NCI-H345 (cell line): ENCODE measurements at places on chromosomes 2 and 18.
A peak's percentile ranks its signal among the peaks of the same experiment; 100 is the strongest.

DNA sequence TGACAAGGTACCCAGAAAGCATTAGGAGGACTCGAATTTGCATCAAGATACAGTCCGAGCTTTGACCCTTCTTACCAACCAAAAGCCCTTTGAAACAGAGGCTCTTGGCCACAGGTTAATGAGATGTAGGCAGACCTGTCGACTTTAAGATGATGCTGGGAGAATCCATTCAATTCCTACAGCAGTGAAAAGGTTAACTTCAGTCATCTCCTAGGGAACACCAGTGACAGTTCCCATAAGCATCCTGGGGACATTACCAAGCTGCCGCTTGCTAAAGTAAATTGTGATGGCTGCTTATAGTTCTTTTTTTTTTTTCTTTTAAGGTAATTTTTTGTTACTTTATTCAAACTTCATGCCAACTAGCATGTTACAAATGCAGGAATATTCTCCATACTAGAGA lies 379.3 kb downstream of the SOX11 start:
- peak; percentile 78 for DNase-seq

- DNase-seq: no peak
These were observed 668 bp downstream of the NFU1 start for GRCh38 chr2:69436596-69436937.

GRCh38 chr2:228657807-228658402 lies 476.4 kb upstream of the SPHKAP start:
- DNase-seq: peak; percentile 80

DNA sequence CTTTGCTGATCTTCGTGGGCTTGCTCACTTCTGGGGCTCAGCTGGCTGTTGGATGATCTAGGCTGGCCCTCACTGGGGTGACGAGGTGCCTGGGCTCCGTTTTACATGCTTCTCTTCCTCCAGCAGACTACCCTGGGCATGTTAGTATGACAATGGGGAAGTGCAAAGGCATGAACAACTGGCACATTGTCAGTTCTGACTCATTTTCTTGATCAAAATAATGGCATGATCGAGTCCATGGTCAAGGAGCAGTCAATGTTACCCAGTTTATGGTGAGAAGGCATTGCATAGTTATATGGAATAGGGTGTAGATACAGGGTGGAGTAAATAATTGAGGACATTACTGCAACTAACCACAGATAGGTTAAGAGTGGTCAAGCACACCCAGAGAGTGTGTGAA lies 10.0 kb upstream of the UPP2 start:
- no peak for DNase-seq

DNA sequence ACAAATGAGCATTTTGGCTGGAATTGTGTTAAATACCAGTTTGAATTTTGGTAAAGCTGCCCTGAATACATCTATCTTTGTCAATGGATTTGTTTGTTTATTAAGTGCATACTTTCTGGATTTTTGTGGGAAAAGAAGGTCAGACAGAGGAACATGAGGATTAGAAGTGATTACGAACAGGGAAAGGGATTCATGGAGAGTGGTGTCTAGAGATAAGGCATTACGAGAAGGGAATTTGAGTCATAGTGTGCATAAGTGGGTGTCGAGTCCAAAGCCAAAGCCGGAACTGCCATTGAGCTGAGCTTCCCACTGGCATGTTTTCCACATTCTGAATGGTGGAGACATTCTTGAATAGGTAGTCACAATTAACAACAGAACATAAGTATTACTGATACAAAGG lies 68.9 kb upstream of the EFEMP1 start:
- no peak for DNase-seq

DNA sequence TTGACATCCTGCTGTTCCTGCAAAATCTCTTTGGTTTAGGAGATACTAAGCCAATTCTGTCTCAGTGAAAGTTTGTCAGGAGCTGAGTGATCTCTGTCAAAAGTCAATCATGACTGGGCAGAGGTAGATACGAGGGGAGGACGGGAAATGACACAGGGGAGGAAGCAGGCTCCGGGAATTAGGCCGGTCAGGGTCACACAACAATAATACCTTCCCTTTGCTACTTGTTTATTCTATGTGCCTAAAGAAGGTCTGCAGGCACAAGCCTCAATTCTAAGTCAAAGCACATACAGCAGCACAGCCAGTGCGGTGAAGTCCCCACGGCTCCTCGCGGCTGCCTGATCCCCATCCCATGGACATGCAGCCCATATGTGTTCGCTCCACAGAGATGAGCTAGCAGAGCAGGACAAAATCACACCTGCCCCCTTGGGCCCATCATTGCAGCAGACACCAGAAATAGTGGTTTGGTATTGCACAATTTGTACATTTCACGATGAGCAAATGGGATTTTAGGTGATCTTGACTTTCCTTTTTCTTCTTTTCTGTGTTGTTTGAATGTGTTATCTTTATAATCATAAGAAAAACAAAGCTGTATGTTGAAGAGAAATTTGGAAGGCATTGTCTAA lies 141.4 kb downstream of the VAPA start:
- no peak for DNase-seq

GRCh38 chr2:105403241-105403782 lies 4.5 kb upstream of the FHL2 start:
- no peak for DNase-seq

DNA sequence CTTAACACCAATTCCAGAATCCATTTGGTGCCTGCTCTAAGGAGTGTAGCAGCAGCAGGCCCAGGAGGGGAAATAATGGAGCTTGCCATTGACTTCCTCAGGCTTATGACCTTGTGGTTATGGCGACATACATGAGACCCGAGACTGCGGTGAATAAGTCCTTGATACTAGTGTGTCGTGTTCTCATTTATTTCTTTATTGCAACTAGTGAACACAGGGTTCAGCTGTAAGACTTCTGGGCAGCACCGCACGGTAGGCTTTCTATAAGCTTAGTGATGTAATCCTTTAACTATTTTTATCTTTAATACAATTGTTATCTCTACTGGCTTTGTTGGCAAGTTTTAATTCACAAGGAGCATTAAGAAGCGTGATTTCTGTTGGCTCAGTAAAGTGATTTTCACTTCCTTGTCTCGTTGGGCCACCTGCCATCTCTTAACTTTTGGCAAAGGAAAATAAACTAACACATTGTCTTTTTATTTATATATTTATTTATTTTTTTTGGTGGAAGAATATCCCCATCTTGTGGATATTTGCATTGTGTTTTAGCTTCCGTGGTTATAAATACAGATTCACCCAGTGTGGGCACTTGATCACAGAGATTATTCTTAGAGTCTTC lies 139.8 kb downstream of the LTBP1 start:
- no peak for DNase-seq

GRCh38 chr2:138492160-138492559 lies 9.4 kb upstream of the SPOPL start:
- no peak for DNase-seq

- no peak for DNase-seq
These were observed 3.4 kb downstream of the GEN1 start for GRCh38 chr2:17757321-17757720.

GRCh38 chr18:21451851-21452250 lies 148.7 kb downstream of the ESCO1 start:
- no peak for DNase-seq

GRCh38 chr18:80177128-80177527 lies 68.1 kb downstream of the ADNP2 start:
- DNase-seq: no peak

DNA sequence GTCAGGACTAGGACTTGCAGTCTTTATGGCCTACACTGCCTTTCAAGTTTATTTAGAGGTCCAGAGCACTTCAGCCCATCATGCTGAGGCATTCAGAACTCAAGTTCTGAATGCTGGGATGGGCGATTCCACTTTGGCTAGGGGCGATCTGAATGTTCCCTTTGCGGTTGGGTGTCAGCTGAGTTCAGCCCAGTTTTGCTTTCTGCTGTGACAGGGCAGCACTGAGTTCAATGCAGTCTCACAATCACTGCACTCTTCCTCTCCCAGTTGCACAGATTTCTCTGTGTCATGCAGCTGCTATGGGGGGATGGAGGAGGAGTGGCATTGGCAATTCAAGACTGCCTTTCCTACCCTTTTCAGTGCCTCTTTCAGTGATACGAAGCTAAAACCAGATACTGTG lies 1232.0 kb upstream of the FAM98A start:
- DNase-seq: no peak

GRCh38 chr2:218720048-218721041 lies 9.7 kb downstream of the TTLL4 start:
- DNase-seq: no peak

GRCh38 chr2:8138923-8139667 lies 542.8 kb upstream of the ID2 start:
- DNase-seq: no peak

GRCh38 chr2:6297238-6297637 lies 568.5 kb downstream of the CMPK2 start:
- no peak for DNase-seq

DNA sequence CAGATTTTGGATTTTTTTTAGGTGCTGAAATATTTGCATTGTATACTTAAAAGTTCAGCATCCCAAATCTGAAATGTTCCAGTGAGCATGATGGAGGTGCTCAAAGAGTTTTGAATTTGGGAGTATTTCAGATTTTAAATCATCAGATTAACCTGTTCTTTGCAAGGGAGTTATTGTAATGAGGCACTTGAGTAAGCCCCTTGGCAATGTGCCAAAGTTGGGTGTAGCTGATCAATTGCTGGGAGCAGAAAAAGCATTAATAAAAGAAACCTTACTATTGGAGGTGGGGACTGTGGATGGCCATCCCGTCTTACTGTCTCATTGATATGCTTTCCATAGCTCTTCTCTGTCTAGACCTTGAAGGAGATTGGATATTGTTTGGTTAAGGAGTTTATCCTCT lies 28.3 kb downstream of the MALT1 start:
- peak; percentile 20 for DNase-seq

DNA sequence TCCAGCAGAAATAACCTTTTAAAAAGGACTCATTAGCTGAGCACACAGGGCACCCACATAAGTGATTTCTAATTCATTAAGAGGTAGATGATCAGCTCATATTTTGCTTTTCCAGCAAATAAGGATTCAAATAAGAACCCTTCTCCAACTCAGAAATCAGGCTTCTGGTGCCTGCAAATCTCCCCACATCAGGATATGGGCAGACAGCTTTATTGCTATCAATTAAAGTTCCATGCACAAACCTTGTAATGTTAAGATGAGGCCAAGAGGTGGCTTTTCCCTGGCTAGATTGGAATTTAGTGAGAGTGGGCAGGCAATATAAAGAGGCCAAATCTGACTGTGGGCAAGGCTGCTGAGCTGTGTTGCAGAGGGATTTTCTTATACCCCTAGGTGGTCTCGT lies 193.6 kb downstream of the SH3RF3 start:
- DNase-seq: no peak

- no peak for DNase-seq
These were observed 1.5 kb upstream of the TRABD2A start for GRCh38 chr2:84882414-84882738.

- DNase-seq: no peak
These were observed 30.1 kb upstream of the MCFD2 start for GRCh38 chr2:46945671-46946070.

DNA sequence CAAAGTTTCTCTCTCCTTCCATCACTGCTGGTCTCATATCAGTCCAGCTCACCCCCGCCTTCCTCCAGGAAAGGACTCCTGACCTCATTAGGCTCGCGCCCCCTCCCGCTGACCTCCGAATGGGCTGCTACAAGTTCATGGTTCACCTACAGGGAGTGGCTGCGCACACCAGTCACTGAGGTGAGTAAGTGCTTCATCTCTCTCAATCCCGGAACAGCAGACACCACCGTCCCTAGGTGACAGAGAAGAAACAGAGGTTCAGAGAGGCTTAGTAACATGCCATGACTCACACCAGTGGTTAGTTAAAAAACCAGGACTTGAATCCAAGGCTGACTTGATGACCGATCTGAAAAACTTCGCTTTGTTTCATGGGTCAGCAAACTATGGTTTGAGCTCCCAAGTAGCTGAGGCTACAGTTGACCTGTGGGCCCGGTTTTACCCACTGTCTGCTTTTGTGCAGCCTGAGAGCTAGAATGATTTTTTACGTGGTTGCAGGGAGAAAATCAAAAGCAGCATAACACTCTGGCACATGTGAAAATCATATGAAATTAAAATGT lies 42.0 kb downstream of the ZFP36L2 start:
- DNase-seq: no peak

DNA sequence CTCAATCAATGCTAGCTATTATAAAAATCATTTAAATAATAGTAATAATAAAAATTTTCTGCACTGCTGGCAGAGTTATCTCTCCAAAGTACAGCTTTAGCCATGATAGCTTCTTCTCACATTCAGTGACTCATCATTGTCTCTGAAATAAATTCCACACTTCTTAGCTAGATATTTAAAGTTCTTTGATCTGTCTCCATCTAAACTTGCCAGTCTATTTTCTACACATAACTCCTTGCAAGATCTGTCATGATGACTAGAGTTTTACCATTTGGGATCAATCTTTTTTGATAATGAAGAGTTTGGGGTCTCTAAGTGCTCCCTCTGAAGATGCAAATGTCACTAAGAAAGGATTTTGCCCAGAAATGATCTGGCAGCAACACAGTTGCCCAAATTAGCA lies 155.4 kb upstream of the LHCGR start:
- DNase-seq: no peak

- DNase-seq: no peak
These were observed 145.5 kb upstream of the ITGA6 start for GRCh38 chr2:172281648-172282570.

DNA sequence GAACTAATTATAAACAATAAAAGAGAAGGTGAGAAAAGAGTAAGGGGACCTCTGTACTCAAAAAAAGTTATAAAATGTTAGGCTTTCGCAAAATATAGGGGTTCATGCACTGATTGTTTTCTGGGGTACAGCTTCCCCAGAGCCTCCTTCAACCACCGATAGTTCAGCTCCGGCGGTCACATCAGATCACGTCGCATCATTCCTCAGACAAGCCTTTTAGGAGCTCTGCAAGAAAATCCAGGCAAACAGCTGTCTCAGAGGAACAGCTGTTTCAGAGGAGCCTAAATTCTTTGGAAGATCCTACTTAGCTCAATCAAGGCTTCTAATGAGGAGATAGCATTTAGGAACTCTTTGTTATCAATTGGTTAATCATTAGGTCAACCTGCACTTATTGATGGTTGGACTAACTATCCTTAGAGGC lies 78.7 kb downstream of the MYCN start:
- no peak for DNase-seq

DNA sequence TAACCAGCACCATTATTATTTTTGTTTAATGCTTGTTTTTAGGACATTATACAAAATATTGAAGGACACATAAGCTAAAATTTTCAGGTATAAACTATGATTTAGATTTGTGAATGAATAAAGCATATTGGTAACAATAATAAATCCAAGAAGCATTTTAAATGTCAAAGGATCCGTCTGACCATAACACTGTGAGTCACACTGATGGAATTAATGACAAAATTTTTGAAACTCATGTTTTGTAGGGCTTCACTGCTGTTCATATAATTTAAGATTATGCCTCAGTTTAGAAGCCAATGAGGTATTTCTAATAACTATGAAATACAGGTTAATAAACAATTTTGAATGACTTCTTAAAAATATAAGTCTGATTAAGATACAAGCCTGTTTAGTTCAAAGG lies 124.6 kb downstream of the TMEFF2 start:
- DNase-seq: no peak
